Vagina (tissue), 2 donors: ENCODE measurements at places on chromosomes 3 and 15. TPM values are rescaled to one million over a fixed set of nuclear protein-coding genes. Genes with fewer than 3 reads are reported as not detected.

DNA sequence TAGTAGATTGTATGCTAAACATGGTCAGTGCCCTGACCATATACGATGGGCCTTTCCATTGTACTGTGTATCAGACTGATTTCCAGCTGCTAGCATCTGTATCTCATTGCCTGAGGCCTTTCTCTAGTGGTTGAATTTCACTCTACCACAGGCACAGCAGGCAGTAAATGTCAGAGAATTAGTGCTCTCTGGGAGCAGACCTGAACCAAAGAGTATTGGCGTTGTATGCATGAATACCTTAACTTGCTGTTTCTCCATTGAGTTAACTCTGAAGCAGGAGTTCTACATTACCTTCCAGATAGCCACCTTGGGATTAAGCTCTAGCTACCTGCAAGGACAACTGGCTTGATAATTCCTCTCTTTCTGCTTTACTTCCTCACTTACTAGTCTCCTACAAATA is 439.2 kb upstream of the EPHA3 start:
- DNase-seq, result no peak

SCAMP5 gene
- 6.6 TPM for total RNA-seq

DNA sequence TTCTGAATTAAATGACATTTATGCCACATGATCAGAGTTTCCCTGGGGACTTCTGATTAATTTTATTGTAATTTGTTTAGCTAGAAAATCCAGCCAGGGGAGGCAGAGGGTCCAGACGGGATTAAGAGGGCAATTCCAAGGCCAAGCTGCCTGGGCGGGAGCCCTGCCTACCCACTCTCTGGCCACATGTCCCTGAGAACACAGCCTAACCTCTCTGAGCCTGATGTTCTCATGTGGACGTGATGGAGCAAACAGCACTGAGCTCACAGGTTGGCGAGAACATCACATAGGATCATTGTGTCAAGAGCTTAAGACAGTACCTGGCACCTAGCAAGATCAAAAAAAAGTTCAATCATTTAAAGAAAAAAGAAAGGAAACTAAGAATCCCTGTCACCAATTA is 1.0 kb downstream of the LRRC2 start:
- DNase-seq, result no peak

DNA sequence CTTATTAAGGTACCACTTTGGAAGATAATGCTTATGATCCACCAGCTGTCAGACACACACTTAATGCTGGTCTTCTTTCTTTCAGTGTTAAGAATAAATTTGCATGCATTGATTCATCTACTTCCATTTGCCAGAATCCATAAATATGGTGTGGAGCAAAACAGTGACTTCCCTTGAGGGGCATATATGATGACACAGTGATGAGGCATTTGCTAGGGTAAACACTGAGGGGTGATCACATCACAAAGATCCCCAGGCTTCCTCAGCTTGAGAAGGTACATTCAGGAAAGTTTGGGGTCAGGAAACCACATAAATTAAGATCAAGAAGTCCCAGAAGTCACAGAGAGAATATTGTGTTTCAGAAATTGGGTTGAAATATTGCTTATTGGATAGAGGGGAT is 9.9 kb upstream of the ZBED2 start:
- no peak for DNase-seq
